Stimulated activated CD4-positive, alpha-beta T cell treated with anti-CD3 and anti-CD28 coated beads, Interleukin-4, amount 100 ng/mL, for 24 hours (primary cell): ENCODE measurements at places on chromosomes 13 and 19.

DNA sequence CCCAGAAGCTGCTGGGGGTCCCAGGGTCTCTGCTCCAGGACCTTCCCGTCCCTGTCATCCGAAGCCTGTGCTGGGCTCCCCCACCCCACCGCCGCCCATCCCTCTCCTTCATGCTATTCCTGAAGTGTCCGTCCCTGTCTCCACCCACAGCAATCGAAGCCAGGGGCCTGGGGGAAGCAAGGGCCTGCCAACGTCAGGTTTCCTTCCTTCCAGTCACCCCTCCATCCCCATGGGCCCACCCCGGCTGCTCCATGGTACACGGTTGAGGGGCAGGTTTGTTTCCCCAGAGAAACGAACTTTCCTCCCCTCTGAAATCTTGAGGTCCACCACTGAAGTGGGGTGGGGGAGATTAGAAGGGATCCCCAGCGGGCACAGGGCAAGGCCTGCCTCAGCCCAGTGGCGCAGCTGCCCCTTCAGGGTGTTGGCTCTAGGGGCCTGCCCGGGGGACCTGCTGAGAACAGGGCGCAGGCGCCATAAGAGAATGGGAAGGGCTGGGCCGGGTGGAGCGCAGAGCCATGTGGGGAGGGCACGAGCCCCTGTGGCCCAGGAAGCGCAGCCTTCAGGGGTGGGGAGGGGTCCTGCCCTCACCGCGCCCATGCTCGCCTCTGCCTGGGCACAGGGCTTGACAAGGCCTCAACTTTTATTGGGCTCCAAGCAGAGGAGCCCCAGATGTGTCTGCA lies 16.1 kb downstream of the CEBPG start:
- no peak for DNase-seq

- DNase-seq = no peak
These were observed 138.4 kb downstream of the POSTN start for GRCh38 chr13:37460166-37460565.

GRCh38 chr19:41895745-41896580 lies 13.0 kb downstream of the ARHGEF1 start:
- no peak for DNase-seq

DNA sequence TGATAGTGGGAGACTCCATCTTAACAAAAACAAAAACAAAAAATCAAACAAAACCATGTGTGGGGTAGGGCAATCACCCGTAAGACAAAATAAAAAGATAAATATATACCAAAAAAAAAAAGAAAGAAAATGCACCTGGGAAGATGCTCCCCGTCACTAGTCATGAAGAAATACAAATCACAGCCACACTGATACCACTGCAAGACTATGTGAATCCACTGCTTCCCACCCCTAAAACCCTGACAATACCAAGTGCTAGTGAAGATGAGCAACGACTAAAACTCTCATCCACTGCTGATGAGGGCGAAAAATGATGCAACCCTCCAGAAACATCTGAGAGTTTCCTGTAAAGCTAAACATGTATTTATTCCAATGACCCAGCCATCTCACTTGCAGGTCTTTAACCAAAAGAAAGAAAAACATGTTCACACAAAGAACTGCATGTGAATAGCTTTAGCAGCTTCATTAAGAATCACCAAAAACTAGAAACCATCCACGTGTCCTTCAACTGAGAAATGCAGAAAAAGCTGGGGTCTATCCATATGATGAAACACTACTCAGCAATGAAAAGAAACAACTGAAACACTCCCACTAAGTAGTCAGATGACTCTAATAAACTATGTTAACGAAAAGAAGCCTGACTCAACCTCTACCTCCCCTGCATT lies 31.7 kb downstream of the BRD4 start:
- DNase-seq = peak; percentile 46

GRCh38 chr13:83498481-83499190 lies 383.6 kb downstream of the SLITRK1 start:
- DNase-seq = no peak

DNA sequence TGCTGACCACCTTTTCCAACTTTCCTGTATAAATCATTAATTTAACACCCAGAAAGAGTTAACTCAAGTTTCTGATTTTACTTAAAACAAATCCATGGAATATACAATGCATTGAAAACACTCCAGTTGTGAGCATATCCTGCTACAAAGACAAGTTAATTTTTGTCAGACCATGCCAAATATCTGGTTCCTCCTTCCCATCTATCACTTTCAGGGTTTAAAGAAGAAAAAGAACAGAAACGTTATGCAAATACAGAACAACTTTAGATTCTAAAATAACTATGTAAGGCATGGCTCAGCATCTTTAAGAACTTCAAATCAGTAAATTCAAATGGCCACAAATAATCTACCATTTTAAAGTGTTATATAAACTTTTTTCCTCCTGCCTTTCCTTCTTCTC lies 14.9 kb downstream of the MRPS31 start:
- DNase-seq = no peak
